ENCODE measurements at places on chromosomes 12 and 14.

DNA sequence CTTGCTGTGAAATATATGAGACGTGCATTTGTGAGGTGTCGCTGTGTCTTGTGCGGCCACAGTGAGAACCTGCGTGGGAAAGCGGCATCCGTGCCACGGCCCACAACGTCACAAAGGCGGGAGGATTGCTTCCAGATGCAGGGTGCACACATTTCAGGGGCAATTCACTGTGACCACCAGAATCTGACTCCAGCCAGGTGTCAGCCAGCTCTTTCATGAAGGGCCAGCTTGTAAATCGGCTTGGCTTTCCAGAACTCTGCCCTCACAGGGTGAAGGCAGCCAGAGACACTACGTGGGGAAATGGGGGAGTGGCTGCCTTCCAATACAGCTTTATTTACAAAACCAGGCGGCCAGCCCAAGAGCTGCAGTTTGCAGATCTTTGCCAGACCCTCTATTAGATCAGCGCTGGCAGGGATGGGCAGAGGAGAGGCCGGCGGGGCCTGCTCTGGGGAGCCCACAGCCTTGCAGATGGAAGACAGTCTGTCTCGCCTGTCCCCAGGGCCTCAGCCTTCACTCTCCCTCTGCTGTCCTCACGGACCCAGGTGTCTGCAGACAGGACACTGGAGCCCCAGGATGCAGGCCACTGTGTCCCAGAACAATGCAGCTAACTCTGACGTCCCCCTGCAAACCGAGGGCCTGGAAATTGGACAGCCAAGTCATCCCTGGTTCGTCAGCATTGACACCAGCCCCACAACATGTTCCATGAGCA lies 53.5 kb downstream of the ADGRD1 start:
- DNase-seq, result no peak

- DNase-seq, result peak; percentile 28
Observed at GRCh38 chr12:52873832-52874572, 25.2 kb upstream of the KRT78 start.

GRCh38 chr14:23285530-23286019 lies 357 bp downstream of the HOMEZ start:
- peak; percentile 91 for DNase-seq

GRCh38 chr12:11461433-11461832 lies 66.1 kb upstream of the PRB2 start:
- no peak for DNase-seq

GRCh38 chr14:59395672-59396071 lies 69.5 kb downstream of the GPR135 start:
- no peak for DNase-seq

All from NCI-H82 (cell line).